ENCODE measurements at places on chromosomes 3 and 15.

- DNase-seq: no peak
Observed at GRCh38 chr3:155863072-155863784, 7.2 kb upstream of the GMPS start.

DNA sequence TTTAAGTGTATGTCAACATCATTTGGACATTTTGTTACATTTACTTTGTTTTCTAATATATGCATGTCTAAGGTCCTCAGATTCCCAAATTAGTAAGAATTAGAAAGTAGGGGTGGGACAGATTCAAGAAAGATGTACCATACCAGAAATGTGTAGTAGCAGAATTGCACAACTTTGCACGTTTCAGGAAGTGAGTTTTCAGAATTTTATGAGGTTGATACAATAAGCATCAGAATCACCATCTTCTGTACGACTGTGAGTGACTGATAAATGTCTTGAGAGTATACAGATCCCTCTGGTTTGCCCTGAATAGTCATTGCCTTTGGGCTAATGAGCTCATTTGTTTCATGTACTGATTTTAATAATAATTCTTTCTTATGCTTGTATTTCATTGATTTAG, 9.3 kb downstream of the ARIH2 start:
- peak; percentile 65 for DNase-seq

DNA sequence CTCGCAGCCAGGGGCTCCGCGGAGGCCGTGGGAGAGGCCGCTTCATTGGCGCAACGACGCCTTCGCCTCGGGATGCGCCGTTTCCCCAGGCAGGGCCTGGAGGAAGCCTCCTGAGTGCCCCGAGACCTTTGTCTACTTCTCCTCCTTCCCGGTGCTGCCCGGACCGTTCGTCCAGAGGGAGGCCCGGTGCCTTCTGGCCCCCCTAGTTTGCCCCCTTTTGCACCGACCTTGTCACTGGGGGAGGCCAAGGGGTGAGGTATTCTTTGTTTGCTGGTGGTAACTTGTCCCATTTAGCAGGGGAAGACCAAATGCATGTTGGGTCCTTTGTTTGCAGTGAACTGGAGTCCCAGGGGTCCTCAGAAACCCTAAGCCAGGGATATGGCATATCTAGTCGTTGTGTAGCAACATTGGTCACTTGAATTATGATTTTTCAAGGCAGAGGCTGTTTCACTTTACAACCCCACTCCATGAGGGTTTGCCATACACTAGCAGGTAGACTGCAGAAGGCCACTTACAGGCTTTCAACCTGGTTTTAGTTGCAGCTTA, 615 bp downstream of the DHX30 start:
- no peak for DNase-seq

- no peak for DNase-seq
Observed at GRCh38 chr3:190194506-190194905, 73.8 kb upstream of the P3H2 start.

GRCh38 chr3:168141405-168141998, 45.8 kb upstream of the GOLIM4 start:
- no peak for DNase-seq

- no peak for DNase-seq
Observed at GRCh38 chr15:37104424-37104981, 4.2 kb upstream of the MEIS2 start.

DNA sequence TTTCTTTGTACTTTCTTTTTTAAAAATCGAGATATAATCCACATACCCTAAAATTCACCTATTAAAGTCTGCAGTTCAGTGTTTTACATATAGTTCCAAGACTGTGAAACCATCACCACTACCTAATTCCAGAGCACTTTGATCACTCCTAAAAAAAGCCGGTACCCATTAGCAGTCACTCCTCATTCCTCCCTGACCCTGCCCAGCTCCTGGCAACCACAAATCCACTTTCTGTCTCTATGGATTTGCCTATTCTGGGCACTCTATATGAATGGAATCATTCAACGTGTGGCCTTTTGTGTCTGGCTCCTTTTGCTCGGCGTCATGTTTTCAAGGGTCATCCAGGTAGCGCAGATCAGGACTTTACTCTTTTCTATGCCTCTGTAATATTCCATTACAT, 17.3 kb downstream of the TRPM1 start:
- DNase-seq: no peak

- DNase-seq: peak; percentile 64
Observed at GRCh38 chr3:197456261-197457091, 99.3 kb downstream of the BDH1 start.

DNA sequence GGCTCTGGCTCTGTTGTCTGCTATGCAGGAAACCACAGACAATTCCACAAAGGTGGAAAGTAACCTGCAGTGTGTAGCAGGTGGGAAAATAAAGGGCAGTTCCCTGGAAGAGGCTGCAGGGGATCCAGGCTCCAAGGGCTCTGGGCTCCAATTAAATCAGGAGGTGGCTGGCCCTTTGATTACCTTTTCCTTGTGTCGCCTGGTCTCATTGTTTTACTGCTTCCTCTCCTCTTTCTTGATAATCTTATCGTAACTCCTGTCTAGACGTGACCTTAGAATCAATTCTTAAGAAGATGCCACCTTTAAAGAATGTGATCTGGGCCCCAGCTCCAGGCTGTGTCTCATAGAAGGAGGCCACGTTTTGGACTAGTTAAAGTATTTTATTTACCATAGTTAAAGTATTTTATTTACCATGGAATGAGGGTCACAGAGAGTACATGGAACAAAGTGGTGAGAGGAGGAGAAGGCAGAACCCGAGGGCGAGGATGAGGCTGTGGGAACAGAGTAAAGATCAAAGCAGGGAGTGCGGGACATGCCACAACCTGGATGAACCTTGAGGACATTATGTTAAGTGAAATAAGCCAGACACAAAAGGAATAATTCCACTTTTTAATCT, 237.5 kb upstream of the STT3B start:
- no peak for DNase-seq

- no peak for DNase-seq
Observed at GRCh38 chr15:72203507-72203837, 5.9 kb upstream of the GRAMD2A start.

DNA sequence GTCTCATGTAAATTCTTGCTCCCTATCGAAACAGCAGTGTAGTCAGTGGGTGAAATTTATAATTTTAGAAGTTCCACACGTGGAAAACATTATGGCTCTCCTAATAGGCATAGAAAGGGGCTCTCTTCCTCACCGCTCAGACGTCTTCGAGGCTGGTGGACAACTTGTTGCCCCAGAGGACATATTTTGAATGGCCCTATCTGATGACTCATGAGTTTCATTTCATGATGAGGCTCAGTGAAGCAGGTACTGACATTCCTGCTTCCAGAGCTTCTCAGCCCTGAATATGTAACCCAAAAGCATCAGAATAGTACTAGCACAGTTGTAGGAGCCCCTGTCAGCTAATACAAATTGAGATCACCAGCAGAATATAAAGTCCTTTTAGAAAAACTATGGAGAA, 117.9 kb downstream of the HERC1 start:
- DNase-seq: no peak

DNA sequence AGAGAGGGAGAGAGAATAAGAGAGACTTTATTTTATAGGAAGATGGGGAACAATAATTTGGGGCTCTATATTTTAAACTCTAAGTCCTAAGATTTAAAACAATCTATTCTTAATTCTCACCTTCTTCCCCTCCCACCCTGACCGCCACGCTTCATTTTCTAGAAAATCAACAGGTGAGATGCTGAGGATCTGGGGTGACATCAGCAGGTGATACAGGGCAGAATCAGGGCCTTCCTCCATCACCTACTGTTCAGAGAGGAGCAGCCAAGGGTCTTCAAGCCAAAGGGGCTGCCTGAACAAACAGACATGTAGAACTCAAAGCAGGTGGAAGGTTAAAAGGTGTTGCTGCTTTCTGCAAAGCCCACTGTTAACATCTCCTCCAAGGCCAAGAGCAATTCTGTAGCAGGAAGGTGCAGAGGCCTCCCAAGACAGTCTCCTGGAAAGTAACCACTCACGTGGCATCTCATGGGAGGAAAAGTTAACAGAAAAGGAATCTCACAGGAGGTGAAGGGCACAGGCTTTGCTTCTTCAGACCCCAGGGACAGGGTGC, 183.6 kb upstream of the TLE3 start:
- DNase-seq: no peak

DNA sequence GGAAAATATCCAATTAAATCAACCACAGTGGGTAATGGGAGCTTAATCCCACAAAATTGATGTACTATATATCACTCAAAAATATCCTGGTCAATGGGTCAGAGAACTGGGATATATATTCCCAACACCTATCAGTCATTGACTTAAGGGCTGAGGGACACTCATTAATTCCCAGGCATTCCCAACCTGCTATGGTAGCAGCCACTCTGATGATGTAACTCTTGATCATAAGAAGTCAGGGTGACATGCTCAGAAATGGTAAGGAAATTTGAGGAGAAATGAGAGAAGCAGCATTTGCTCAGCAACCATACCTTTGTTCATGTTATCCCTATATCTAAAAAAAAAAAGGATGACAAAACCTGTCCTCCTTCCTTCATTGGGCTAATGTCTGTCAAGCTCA, 3.1 kb upstream of the PLOD2 start:
- no peak for DNase-seq

- no peak for DNase-seq
Observed at GRCh38 chr3:195385526-195385925, 57.3 kb downstream of the ACAP2 start.

GRCh38 chr3:20222274-20222673, 36.3 kb upstream of the SGO1 start:
- no peak for DNase-seq

DNA sequence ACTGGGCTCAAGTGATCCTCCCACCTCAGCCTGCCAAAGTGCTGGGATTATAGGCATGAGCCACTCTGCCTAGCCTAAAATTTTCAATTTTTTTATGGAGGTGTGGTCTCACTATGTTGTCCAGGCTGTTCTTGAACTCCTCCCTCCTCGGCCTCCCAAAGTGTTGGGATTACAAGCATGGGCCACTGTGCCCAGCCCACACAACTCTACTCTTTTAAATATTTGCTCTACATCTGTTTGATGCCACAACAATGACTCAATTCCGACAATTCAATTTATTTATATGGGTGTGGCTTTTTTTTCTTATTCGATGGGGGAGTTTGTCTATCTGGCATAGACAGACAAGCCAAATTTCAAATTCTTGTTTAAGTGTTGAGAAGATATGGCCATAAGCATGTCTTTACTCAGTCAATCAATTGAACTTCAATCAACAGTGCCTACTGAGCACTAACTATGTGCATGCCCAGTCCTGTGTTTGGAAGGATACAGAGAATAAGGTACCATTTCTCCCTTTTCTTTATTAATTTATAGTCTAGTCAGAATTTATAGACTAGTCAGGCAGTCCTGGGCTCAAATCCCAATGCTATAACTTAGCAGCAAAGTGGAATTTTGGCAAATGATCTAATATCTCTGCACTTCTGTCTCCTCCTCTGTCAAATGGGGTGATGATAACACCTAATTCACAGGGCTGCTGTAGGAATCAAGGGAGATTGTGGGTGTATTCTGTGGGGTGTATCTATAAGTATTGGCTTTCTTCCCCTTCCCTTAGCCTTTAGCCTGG, 54.6 kb upstream of the PIAS1 start:
- DNase-seq: no peak

DNA sequence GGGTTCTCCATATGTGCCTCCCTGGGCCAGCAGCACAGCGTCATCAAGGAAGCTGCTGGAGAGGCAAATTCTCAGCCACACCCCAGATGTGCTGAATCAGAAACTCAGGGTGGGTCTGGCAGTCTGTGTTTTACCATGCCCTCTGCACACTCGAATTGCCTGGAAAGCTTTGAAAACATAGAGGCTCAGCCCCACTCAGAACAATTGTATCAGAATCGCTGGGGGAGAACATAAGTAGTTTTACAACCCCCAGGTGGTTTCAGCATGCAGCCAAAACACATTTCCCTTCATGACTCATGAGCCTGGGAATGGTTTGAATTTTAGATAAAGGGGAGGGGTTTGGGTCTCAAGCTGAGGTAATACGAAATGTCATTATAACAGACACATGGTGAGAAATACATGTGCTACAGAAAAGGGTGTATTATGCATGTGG, 9.6 kb downstream of the TGM4 start:
- DNase-seq: no peak

DNA sequence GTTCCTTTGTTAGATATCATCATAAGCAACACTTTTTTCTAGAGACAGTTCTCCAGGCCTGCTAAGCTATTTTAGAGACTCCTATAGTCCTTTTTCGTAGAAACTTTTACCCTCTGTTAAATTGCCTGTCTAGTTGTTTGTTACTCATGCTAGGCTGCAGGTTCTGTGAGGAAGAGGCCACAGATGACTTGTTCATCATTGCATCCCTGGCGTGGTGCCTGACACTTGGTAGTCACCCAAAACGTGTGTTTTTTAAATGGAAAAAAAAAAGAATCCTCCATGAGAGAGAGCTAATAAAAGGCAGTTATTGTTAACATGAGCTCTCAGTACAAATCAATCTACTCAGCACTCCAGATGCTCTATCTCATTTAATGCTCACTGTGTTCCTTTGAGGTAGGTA, 35.1 kb downstream of the CCDC54 start:
- no peak for DNase-seq

- no peak for DNase-seq
Observed at GRCh38 chr15:64687688-64688087, 87.7 kb downstream of the RBPMS2 start.

GRCh38 chr3:82128271-82128670, 366.8 kb upstream of the GBE1 start:
- no peak for DNase-seq

GRCh38 chr3:141539431-141540187, 52.8 kb downstream of the RASA2 start:
- no peak for DNase-seq

DNA sequence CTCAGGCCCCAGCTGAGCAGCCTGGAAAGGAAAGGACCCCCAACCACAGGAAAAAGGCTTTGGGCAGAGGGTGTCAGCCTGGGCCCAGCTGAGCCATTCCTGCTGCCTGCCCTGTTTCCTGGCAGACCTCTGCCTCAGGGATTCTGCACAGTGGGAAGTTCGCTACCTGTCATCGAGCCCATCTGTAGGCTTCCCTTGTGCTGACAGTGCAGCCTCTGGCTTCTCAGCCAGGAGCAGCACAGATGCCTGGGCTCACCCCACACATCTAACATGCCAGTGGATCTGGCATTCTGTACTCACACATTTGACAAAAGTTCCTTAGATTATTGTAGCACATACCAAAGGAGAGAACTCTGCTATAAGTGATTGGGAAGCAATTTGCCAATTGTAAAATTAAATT, 202.2 kb downstream of the SSR3 start:
- no peak for DNase-seq

DNA sequence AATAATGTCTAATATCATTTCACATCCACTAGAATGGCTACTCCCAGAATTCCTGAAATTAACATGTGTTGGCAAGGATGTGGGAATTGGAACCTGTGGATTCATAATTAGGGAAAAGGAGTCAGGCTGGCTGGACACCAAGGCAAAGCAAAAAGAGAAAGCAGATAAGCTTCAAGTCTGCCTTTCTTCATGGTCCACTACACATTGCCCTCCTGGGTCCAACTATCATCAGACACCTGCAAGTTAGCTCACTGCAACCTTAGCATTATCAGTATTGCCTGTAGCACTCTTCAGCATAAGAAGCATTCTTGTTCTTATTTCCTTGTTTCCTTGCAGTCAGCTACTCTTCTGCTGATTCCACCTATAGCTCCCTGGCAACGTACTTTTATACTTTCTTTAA, 124.3 kb downstream of the ZNF280D start:
- DNase-seq: no peak
